Prostate gland (tissue), 2 donors: ENCODE measurements at places on chromosomes 2 and 18. TPM values are rescaled to one million over a fixed set of nuclear protein-coding genes. Genes with fewer than 3 reads are reported as not detected.

The CD8B2 gene
- total RNA-seq, result 0.55 TPM

The ZNF514 gene
- total RNA-seq, result 19.1 TPM

The MTCL1 gene
- 11.2 TPM for total RNA-seq

The PGAP1 gene
- 12.0 TPM for total RNA-seq

The GYPC gene
- total RNA-seq, result 17.3 TPM

The GREB1 gene
- total RNA-seq, result 224 TPM

The SLC66A2 gene
- total RNA-seq, result 37.6 TPM
